Activated CD8-positive, alpha-beta memory T cell treated with anti-CD3 and anti-CD28 coated beads for 1 hour (primary cell): ENCODE measurements at places on chromosomes 7 and 10.

GRCh38 chr10:123375738-123376137 is 221.5 kb downstream of the BUB3 start:
- no peak for DNase-seq

DNA sequence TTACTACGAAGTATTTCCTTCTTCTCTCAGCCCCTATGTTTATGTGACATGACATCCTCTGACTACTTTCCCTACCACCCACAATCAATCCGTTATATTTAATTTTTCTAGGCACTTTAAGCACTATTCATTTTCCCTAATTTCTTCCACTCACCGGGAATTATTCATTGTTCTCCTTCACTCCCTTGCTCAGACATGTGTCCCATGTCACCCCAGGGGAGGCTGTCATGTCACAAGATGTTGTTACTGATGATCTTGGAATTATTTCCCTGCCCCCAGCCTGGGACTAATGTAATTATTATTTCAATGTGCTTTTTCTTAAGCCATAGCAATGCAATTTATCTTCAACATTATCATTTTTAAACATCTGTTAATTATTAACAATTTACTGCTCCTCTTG is 317.2 kb downstream of the PHF14 start:
- DNase-seq = no peak

DNA sequence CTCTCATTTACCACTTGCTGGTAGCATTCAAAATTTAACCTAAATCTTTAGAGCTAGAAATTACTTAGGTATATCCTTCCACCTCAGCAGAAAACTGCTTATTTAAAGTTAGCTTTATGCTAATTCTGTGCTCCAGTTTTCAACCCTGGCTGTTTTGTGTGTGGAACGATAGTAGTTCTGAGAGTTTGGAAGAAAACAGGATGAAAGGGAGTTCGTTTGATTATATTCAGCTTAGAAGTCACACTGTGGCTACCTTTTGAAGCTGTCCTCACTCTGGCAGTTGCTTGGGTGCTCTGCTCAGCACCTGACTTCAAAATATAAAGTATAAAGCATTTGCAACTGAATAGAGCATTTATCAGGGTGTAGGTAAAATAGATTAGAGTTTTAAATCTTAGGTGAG is 2.6 kb upstream of the ASCC1 start:
- no peak for DNase-seq

DNA sequence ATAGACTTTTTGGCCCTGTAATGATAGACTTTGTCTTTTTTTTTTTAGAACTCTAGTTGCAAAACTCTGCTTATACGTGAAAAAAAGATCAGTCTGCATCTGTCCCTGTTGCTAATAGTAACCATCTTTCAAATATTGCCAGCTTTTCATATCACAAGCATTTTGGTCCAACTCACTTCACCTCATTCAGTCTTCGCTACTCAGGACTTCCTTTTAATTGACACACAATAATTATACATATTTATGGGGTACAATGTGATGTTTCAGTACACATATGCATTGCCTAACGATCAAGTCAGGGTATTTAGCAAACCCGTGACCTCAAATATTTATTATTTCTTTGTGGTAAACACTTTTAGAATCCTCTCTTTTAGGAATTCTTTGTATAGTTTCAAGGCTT is 867.0 kb upstream of the C7orf33 start:
- no peak for DNase-seq

DNA sequence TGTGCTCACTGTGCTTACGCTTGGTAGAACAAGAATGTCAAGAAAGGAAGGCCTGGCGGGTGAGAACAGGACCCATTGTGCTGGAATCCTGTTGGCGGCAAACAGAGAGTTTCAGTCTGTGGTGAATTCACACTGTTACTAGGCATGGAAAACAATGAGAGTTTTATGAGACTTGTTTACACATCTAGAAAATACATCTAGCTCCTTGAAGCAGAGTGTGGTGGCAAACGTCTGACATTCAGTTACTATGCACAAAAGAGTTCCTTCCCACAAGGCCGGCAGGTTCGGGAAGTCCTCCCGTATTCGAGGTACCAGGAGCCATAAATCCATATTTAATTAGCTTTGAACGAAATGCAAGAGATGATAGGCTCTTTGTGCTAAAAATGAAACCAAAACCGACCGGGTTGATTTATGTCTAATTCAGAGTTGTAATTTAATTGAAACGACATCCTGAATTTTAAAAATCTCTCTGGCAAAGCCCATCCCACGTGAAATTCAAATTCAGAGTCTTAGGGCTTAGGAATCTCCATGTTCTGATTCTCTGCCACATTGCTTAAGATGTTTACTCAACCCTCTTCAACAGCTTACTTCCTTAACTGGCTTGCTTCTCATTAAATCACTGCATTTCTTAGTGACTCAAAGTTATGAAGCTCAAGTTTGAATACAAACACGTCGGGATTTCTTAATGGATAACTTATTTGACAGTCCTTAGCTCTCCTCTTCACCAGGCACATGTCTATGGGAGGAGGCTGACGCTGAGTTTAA is 299.9 kb upstream of the PITRM1 start:
- DNase-seq = no peak

GRCh38 chr7:110399421-110399820 is 691.5 kb upstream of the LRRN3 start:
- no peak for DNase-seq

DNA sequence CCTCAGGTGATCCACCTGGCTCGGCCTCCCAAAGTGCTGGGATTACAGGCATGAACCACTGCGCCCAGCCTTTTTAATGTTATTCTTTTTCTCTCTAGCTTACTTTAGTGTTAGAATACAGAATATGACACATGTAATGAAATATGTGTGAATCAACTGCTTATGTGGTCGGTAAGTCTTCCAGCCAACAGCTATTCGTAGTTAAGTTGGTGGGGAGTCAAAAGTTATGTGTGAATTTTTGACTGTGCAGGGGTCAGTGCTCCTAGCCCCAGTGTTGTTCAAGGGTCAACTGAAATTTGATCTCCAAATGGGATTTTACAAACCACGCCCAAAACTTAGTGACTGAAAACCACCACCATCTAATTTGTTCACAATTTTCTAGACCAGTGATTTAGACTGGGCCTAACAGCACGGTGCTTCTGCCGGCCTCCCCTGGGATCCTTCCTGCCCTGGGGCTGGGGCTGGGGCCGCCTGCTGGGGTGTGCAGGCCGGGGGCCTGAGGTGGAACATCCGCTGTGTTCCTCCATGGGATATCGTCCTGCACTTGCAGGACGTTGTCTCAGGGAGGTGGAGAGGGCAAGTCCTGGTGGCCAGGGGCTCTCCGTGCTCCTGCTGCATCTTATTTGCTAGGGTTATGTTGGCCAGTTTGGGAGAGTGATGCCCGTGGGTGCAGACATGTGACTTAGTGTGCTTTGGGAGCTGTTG is 24.5 kb upstream of the GRB10 start:
- DNase-seq = no peak
